ENCODE measurements at places on chromosomes 1 and 21.

GRCh38 chr1:233945573-233945972, 41.1 kb downstream of the SLC35F3 start:
- DNase-seq: no peak

DNA sequence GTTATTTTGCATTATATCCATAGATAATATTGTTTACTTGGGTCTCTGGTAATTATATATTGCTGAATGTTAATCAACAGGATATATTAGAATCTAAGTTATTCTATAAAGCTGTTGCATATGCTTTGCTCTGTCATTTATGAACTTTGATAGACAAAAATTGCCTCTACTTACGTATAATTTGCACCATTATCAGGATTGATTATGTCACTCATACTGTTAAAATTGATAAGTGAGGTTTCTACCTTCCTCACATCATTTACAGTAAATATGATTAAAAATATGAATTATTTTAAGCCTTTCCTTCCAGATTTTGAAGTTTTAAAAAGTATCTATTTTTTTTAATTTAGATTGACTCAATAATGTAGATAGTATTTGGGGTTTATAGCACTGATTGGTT, 1540.4 kb upstream of the PRMT6 start:
- no peak for DNase-seq

GRCh38 chr1:211267204-211267857, 8.2 kb downstream of the RCOR3 start:
- no peak for DNase-seq

DNA sequence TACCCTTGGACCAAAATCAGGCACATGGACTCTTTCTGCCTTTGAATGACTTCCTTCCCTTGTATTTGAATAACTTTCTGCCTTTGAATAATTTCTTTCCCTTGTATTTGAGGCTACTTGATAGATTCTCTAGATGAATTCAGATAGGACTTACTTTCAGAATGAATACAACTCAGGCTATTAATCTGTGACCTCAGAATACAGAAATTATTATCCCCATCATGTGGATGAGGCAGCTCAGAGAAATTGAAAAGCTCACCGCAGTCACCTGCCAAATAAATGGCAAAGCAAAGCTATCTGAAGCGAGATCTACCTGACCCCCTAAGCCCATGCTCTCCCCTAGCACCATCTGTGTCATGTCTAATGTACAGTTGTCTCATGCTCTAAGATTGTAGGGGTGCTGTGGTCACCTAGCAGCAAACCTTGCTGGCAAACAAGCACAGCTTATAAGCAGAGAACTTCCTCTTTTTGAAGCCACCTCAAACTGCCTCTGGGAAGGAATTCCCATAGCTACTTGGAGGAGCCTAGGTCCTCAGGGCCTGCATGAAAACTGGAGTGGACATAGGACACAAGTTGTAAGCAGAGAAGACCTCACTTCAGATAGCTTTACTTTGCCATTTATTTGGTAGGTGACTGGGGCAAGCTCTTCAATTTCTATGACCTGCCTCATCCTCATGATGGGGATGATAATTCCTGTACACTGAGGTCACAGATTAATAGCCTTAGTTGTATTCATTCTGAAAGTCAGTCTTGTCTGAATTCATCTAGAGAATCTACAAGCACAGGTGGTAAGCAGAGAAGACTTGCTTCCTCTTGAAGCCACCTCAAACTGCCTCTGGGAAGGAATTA, 66.1 kb downstream of the FASLG start:
- DNase-seq: no peak

DNA sequence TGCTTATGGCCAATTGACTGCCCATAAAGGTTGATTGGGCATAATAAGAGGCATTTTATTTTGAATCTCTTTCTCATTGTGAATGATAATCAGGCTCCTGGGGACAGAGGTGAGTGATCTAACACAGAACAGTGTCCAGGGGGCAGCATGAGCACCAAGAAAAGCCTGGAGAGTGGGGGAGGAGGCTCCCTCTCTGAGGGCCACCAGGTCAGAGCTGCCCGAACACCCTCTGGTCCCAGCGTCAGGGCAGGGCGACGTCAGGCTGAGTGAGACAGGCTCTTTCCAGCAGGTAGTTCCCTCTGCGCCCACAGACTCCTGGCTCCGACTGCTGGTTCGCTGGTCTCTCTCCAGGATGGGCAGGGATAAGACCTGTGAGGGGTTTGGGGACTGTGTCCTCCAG, 250.2 kb upstream of the C1orf174 start:
- DNase-seq: no peak

DNA sequence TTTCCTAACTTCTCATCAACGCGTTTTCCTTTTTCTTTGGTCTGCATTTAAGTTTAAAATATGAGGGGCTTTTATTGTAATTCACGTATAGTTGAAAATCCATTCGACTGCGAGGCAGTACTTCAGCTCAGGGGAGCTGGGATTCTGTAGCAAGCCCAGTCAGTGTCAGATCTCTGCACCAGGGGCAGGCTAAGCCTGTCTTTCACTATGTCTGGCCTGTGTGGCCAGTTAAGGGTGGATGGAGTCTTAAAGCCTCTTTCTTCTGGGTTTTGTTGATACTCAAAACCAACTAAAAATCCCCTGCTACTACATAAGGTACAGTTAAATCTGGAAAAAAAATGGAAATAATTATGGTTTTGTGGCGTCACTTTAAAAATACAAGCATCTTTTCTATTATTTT, 124.7 kb downstream of the TYW3 start:
- DNase-seq: no peak

DNA sequence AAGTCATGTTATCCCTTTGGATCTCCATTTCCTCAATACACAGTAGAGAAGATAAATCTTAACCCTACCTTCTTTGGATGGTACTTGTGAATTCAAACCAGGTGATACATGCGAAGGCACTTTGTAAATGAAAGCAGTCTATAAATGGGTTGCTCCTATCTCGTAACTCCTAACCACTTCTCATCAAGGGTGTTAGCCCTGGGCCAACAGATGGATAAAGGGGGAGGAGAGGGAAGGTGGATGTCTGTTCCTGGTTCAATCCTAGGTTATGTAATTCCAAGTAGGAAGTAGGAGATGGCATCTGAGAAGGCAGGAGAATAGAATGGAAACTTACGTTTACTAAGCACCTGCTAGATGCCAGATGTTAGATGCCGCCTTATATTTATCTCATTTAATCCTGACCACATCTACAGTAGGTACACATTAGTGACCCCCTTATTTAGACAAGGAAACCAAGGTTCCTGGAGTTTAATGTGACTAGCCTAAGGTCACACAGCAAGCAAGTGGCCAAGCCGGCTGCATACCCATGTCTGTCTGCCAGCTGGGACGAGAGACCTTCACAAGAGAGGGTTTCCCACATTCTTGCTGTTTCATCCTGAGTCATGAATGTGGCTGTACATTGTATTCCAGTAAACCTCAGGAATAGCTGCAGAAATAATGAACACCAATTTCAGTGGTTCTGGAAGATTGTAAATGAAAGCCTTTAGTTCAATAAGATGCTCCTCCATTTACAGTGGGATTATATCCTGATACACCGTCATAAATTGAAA, 47.7 kb downstream of the ELAVL4 start:
- DNase-seq: no peak

DNA sequence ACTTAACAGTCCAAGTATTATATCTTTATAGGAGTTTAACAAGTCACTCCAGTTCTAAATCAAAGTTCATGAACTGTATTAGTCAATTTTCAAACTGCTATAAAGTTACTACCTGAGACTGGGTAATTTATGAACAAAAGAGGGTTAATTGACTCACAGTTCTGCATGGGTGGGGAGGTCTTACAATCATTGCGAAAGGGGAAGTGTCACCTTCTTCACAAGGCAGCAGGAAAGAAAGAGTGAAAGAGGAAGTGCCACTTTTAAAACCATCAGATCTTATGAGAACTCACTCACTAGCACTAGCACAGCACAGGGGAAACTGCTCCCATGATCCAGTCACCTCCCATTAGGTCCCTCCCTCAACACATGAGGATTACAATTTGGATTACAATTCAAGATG, 70.0 kb downstream of the CLCA4 start:
- no peak for DNase-seq

- no peak for DNase-seq
Measured at GRCh38 chr1:58879464-58879863, 95.6 kb upstream of the JUN start.

Data from stimulated activated CD8-positive, alpha-beta memory T cell treated with anti-CD3 and anti-CD28 coated beads, Interleukin-7, amount 100 ng/mL, for 1 hour (primary cell).